Stimulated activated CD8-positive, alpha-beta memory T cell treated with anti-CD3 and anti-CD28 coated beads, Interleukin-7, amount 100 ng/mL, for 48 hours (primary cell): ENCODE measurements at places on chromosomes 5 and 9.

DNA sequence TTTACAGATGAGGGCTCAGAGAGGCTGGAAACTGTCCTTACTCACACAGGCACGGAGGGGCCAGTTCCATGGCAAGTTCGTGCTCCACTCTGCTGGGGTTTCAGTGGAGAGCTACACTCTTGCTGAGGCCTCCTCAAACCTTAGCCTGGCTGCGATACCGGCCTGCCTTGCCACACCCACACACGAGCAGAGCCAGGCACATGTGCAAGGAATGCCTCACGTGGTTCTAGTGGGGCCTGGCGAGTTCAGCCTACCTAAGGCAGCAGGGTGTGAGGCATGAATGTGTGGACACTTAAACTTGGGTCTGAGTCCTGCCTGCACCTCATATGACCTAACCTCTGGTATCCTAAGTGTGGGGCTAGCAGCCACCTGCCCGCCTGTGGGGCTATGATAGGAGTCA, 21.5 kb upstream of the PRDM12 start:
- no peak for DNase-seq

GRCh38 chr5:126967808-126968466, 62.4 kb downstream of the MARCHF3 start:
- no peak for DNase-seq

DNA sequence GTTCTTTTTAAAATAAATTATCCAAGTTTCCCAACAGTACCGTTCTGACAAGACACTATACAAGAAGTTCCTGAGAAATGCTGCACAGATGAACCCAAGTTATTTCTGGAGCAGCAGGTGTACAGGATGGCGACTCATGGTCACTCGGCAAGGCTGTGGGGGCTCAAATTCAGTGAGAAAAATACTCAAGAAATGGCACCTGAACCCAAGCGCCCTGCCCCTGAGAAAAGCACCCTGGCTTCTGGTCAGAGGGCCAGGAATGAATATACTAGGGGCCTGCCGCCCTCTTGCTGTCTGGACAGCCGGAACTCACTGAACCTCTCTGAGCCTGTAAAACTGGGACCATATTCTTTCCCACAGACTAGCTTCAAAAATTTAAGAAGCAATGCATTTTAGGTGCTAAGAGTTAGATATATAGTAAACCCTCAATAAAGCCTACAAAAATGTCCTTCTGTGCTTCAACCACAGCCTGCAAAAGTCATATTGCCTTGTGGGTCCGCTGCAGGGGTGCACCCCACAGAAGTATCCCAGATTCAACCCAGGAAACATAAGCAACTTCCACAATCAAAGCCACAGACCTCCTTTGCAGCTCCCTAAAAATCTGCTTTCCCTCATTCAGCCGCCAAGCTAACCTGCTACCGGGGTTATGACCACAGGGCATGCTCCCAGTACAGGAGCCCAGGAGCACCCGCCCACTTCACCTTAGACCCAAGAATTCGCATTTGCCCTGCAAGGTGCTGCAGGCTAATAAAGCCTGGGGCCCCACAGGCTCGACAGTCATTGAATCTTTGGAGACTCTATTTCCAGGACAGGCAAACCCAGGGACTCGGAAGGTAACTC, 1.4 kb downstream of the RAPGEF1 start:
- DNase-seq = no peak

DNA sequence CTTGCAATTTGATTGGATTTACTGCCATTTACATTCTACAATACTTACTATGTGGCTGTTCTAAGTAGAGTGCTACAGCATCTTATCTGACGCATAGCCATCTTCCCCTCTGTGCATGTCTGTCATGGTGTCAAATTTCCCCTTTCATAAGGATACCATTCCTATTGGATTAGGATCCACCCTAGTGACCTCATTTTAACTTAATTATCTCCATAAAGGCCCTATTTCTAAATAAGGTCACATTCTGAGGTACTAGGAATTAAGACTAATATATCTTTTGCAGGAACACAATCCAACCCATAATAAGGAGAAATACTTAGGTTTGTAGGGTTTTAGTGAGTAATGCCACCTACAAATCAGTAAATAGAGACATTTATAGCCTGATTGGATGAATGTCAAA, 268.0 kb downstream of the ADAMTSL1 start:
- DNase-seq = no peak

- no peak for DNase-seq
Measured at GRCh38 chr5:133565993-133566392, 46.3 kb downstream of the FSTL4 start.

- DNase-seq = no peak
Measured at GRCh38 chr5:161169776-161170175, 317.8 kb upstream of the ATP10B start.

DNA sequence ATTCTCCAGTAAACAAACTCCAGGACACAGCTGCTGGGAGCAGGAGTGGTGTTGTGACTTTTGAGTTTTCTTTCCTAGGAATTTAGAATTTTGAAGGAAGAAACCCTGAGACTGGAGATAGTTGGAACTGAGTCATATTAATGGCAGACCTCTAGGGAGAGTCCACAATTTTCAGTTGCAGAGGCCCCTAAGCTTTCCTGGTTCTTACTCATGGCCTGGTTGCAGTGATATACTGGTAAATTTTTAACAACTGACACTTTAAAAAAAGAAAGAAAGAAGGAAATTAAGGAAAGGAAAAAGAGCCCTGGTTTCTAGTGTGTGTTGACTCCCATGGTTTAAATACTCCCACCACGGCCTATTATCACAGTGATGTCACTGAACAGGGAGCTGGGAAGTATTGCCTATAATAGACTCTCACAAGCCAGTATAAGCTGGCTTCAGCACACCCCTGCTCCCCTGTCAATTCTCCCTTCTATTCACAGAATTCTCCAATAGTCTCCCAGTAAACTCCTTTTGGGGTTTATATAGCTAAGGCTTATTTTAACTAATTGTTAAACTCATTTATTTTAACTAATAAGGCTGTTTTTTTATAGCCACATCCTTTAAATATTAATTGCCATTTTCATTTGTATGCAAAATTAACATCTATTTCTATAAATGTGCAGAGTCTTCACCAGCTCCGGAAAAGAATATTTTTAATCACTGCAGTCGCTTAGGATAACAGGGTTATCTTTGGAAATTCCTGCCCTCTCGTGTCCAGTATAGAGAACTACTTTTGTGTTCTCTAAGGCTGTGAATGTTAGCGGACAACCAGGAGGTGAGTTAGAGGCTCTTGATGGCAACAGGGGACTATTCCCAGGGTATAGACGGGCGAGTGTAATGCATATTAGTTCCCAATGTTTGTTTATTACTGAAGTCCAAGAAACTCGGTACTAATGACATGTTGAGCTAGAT, 59.7 kb downstream of the GGTA1 start:
- DNase-seq = no peak

GRCh38 chr5:166709691-166710090, 1581.8 kb upstream of the WWC1 start:
- no peak for DNase-seq

GRCh38 chr9:133509179-133510083, 15.3 kb downstream of the MYMK start:
- DNase-seq = no peak

- no peak for DNase-seq
Measured at GRCh38 chr5:147927901-147928300, 21.6 kb upstream of the C5orf46 start.

- DNase-seq = no peak
Measured at GRCh38 chr5:5430136-5430535, 7.7 kb downstream of the ICE1 start.

GRCh38 chr9:128043467-128043868, 23.7 kb downstream of the NAIF1 start:
- no peak for DNase-seq

GRCh38 chr5:130885691-130886090, 279.4 kb downstream of the HINT1 start:
- no peak for DNase-seq

DNA sequence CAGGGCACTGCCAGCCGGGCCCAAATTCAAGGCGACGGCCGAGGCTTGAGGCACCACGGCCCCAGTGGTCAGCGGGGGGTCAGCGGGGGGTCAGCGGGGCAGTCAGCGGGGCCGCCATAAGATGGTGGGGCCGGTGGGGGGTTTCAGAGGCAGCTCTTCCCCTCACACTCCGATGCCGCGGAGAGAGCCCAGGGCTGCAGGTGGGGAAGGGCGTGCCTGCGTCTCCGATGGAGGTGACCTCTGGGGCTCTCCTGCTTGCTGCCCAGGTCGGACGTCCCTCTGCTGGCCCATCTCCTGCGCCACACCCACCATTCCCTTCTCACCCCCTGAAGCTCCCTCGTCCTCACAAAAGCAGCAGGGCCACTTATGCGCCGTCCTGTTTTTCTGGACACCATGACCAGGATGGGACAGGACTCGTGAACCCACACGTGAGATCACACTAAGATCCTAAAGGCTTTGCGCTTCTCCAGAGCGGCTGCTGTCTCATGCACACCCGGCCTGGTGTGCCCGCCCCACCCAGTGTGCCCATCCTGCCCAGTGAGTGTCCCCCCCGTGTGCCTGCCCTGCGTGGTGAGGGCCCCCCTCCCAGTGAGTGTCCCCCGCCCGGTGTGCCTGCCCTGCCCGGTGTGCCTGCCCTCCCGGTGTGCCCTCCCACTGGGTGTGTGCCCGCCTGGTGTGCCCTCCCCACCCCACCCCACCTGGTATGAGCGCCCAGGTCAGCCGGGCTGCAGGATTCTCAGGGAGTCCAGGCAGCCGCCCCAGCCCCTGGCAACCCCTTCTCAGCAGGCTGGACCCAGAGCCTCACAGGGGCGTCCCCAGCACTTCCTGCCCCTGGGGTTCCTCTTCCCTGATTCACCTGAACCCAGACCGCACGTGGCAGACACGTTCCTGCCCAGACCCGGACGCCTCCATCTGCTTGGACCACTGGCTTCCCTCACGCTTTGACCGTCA, 48.7 kb upstream of the NKD2 start:
- no peak for DNase-seq

- no peak for DNase-seq
Measured at GRCh38 chr9:79824265-79824664, 252.5 kb downstream of the TLE4 start.

DNA sequence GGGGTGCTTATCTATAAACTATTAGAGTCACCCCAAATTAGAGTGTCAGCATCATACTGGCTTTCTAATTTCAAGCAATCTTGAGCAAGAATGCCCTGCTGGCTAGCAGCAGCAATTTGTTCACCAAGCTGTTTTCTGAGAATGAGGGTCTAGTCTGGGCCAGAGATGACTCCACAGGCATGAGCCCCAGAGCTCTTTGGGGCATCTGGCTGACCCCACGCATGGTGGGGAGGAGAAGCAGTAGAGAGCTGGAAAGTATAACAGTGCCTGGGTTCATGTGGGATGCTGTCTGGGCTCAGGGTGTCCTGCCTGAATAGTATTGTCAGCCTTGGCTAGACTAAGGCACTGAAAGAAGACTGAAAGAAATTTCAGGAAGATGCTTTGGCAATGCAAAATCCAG, 64.9 kb downstream of the C6 start:
- DNase-seq = no peak

- DNase-seq = no peak
Measured at GRCh38 chr5:73431204-73431851, 17.2 kb downstream of the FOXD1 start.
